ENCODE measurements at places on chromosomes 4 and X.

DNA sequence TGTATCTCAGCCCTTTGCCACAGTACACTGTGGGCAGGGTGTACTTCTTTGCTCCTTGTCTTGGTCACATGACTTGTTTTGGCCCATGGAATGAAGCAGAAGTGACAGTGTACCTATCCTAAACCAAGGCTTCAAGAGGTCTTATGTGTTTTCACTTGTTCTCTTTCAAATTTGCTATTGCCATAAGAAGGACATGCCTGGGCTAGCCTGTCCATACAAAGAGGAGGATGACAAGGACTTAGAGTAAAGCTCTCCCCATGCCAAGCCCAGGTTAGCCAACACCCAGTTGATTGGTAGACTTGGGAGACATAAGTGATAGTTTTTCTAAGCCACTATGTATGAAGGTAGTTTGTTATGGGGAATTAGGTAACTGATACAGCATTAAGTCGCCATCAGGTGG lies 141.1 kb upstream of the MID1 start:
- no peak for DNase-seq

DNA sequence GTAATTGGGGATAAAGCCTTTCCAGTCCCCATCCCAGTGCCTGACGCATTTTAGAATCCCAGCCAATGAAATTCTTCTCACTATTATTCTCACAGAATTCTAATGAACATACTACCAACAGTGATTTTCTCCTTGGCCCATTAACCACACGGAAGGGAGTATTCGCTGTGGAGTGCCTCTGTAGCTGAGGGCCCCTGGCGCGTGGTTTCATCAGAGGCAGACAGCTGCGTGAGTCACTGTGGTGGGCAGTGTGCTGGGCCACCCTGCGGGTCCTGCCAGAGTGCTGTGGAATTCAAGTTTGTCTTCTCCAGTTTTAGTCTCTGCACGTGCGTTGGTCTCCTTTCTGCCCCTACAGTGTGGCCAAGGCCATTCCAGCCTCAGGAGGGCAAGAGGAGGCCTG lies 335.4 kb upstream of the FAT1 start:
- no peak for DNase-seq

- no peak for DNase-seq
Measured at GRCh38 chr4:117844594-117844993, 189.7 kb upstream of the NDST3 start.

GRCh38 chr4:498328-498904 lies 540 bp downstream of the ZNF721 start:
- DNase-seq, result no peak

DNA sequence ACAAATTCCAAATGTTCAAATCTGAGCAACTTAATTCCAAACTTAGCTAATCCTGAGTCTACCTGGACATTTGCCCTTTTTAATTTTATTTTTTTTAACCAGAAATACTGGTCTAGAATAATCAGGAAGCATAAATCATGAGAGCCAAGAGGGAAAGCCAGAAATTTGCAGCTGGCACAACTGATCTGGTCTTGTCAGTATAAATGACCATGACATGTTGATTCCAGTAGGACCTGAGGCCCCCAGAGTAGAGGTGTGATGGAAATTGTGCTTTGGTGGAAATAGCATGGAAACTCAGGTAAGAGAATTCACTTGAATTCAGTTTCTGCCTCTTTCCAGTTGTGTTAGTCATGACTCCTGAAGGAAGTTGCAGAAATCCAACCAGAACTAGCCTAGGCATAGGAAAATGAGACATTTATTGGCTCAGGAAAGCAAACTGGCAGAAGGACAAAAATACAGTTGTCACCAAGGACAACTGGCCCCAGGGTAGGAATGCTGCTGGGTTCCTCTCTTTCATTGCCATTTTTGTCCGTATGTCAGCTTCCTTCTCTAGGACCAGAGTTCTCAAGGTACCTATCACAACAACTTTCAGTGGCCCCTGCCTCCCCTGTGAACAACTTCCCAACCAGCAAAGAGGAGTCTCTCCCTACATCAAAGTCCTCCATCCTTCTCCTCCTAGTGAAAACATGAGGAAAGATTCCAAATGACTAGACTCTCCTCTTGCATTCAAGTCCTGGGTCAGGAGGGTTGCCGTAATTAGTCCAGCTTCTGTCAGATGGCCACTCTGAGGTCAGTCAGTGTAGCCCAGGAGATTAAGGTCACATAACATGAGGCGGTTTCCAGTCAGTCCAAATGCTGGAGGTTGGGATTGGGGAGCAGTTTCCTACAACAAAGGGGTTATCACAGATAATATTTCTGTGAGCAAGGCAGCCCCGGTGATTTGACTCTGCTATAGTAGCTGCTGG lies 29.3 kb upstream of the MYOZ2 start:
- DNase-seq, result no peak

DNA sequence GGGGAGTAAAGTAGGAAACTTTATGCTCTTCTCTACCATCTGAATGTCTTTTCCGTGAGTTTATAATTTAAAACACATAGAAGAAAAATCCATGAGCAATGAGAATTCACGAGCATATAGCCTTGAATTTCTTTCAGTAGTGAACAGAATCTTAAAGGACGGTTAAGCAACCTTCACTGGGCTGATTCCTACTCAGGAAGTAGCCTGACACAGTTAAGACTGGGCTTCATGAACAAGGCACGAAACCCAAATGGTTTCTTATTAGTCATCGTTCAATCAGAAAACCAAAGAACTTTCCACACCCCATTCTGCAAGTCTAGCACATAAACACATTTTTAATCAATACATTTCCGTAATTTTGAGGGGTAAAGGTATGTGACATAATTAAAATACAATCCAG lies 95.8 kb downstream of the SH3KBP1 start:
- no peak for DNase-seq

- DNase-seq, result no peak
Measured at GRCh38 chr4:122000849-122001248, 49.0 kb upstream of the TRPC3 start.

GRCh38 chr4:1790005-1790404 lies 3.1 kb upstream of the FGFR3 start:
- DNase-seq, result no peak

GRCh38 chrX:153556767-153557166 lies 39.3 kb downstream of the ATP2B3 start:
- DNase-seq, result no peak

DNA sequence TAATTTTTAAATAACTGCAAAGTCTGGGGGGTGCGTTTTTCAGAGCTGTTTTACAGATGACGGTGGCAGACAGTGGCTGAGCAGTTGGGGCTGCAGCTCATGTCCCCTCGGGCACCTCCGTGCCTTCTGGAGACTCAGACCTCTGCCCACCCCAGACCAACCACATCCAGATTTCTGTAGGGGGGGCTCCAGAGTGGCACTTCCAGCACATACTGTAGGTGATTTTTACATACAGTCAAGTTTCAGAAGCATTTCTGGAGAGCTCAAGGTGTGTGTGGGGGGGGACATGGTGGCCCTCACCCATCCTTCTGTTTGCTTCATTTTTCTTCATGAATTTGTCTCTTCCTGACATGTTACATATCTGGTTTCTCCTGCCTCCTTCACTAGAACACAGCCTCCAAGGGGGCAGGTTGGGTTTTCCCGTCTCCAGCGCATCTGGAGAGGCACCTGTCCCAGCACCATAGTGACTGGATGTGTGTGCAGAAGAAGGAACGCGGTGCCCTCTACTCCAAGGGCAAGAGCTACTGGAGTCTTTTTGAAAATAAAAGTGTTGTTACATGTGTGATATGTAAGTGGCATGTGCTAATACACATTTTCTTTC lies 37.5 kb downstream of the TMEM271 start:
- DNase-seq, result no peak

GRCh38 chr4:52106191-52106590 lies 55.1 kb downstream of the SPATA18 start:
- DNase-seq, result no peak

DNA sequence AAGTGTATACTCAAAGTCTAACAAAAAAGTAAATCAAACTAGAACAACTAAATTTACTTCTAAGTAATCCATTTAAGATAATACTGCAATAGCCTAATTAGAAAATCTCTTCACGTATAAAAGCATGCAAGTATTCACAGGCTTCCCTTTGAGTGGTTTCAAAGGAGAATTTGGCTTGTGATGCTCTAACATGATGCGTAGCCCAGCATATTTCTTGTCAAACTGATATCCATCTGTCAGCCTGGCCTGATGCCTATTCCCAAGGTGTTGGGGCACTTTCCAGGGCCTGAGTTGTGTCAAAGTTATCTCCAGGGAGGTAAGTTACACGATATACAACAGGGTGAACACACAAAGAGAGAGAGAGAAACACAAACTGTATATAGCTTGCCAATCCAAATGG lies 287.0 kb upstream of the MAGEB18 start:
- DNase-seq, result no peak

DNA sequence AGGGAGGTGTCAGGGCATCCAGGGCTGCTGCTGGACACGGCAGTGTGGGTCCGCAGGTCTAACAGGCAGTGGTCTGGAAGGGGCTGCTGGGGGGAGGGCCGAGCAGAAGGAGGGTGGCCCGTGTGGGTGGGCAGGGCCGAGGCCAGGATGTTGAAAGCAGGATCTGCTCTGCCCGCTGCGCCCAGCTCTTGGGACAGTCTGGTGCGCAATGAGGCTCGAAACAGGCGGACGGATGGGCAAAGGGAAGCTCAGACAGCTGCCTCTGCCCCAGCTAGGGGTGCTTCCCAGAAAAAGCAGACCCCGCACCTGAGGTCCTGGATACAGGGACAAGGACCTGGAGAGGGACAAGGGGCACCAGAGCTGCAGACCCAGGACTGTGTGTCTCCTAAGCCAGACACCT lies 121.3 kb downstream of the FAM53A start:
- DNase-seq, result no peak

DNA sequence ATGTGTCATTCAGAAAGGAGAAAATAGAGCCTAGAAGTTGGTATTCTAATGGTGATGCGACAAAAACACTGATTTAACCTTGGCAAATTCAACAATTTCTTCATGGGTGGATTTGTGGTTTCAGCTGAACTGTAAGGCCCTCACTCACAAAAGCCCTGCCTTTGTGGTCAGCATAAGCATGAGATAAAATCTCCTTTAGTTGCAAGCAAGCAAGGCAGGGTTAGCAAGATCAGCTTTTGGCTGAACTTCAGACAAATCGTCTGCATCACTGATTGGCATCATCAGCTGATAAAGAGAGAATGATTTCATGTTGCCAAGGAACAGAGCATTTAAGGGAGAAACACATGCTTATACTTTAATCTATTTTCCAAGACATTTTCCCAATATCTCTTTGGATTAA lies 2582.2 kb downstream of the PCDH7 start:
- DNase-seq, result no peak

DNA sequence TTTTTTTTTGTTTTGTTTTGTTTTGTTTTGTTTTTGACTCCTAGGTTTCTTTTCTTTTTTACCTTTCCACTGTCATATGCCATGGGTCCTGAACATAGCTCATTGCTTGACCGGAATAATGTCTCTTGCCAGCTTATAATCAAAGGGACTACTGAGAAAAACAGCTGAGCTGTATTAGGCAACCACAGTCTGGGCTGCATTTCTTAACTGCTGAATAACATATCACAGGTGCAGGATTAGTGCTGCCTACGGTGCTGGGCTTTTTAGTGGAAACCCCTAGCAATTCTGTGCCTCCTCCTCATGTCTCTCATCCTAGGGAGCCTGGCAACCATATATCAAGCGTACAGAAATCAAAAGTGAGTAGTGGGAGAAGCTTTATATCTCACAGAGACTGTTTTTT lies 333.5 kb downstream of the BMPR1B start:
- no peak for DNase-seq

GRCh38 chr4:53730031-53730805 lies 138.9 kb upstream of the LNX1 start:
- no peak for DNase-seq

GRCh38 chrX:54177306-54177705 lies 5.7 kb downstream of the FAM120C start:
- no peak for DNase-seq

DNA sequence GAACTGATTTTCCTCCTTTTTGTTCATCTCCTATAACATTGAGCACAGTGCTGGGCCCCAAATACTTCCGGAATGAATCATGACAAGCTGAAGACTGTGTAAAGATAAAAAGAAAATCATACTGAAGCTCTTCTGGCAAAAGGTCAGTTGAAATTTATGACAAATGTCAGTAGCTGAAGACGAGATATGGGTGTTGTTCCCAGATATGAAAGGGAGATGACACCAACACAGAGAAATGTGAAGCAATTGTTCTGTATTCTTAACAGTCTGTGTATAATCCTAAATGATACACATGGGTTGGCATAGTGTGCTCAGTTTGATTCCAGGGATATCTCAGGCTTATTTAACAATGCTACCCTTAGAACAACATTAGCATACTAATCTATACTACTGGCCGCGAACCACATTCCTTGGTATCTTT lies 170.5 kb upstream of the PITX2 start:
- no peak for DNase-seq

DNA sequence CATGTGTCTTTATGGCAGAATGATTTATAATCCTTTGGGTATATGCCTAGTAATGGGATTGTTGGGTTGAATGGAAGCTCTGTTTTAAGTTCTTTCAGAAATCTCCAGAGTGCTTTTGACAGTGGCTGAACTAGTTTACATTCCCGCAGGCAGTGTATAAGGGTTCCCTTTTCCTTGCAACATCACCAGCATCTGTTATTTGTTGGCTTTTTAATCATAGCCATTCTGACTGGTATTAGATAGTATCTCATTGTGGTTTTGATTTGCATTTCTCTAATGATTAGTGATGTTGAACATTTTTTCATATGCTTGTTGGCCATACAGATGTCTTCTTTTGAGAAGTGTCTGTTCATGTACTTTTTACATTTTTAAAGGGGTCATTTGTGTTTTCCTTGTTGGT lies 129.8 kb downstream of the TBCK start:
- DNase-seq, result no peak

GRCh38 chrX:47581731-47582647 lies at the start of gene TIMP1:
Gene TIMP1 (plus strand): TSS chrX:47582436. CDS start chrX:47583416, 980 bp downstream.
- peak; percentile 74 for DNase-seq

- DNase-seq, result no peak
Measured at GRCh38 chr4:100848841-100849240, 331.0 kb upstream of the EMCN start.

DNA sequence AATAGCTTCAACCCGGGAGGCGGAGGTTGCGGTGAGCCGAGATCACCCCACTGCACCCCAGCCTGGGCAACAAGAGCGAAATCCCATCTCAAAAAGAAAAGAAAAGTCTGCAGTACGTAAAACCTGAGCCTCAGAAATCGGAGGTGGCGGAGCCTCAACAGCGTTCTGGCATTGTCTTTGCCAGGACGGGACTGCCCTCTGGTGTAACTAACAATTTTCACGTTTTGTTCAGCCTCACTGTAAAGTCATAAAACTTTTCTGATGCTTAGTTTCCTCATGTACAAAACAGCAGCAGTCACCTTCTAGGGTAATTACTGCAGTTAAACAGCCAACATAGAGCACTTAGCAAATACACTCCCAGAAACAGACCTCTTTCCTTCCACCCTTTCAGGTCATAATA lies 121.7 kb downstream of the RBM47 start:
- no peak for DNase-seq

- DNase-seq, result no peak
Measured at GRCh38 chr4:82677327-82677726, 115.5 kb upstream of the TMEM150C start.

DNA sequence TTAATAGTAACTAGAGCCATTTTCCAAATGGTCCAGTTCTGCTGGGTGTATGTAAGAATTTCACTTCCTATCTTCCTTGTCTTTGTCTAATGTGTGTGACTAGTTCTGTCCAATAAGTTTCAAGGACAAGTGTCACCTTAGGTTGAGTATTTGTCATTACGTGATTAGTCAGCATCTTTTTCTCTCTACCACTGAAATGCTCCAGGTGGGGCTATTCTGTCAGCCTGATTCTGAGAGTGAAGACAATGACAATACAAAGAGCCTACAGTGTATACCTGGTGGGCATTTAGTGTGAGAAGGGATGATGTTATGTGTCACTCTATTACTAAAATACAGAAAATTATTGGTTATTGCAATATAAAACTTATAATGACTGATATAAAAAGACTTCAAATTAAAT lies 876.3 kb downstream of the C4orf33 start:
- DNase-seq, result no peak
